ENCODE measurements at places on chromosomes 6 and 20. TPM values are rescaled to one million over a fixed set of nuclear protein-coding genes. Genes with fewer than 3 reads are reported as not detected.

- no peak for DNase-seq
These were observed 41.6 kb downstream of the MRAP2 start for GRCh38 chr6:84074988-84075781.

- no peak for DNase-seq
These were observed 158.1 kb upstream of the ZNF184 start for GRCh38 chr6:27630727-27631608.

DNA sequence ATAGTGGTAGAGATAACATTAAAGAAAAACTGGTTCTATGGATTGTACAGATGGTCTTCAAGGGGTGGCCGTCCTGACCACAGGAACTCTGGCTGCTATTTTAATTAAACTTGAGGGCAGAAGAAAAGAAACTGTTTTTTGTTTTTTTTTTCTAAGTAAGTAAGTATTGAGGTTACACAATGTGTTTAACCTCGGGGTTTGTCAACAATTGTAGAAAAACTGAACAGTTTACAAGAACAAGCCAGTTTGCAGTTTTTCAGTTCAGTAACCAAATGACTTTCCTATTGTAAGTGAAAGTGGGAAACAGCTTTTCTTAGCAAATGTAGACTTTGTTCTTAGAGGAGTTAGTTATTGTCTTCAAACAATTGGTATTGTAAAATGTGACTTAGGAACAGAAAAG, 77.0 kb downstream of the PLCB1 start:
- DNase-seq: no peak

- no peak for DNase-seq
These were observed 20.8 kb upstream of the ZNF451 start for GRCh38 chr6:57069228-57069627.

- DNase-seq: no peak
These were observed 16.7 kb upstream of the DEF6 start for GRCh38 chr6:35280903-35281302.

GRCh38 chr6:107641071-107641470, 151.2 kb downstream of the SOBP start:
- DNase-seq: no peak

DNA sequence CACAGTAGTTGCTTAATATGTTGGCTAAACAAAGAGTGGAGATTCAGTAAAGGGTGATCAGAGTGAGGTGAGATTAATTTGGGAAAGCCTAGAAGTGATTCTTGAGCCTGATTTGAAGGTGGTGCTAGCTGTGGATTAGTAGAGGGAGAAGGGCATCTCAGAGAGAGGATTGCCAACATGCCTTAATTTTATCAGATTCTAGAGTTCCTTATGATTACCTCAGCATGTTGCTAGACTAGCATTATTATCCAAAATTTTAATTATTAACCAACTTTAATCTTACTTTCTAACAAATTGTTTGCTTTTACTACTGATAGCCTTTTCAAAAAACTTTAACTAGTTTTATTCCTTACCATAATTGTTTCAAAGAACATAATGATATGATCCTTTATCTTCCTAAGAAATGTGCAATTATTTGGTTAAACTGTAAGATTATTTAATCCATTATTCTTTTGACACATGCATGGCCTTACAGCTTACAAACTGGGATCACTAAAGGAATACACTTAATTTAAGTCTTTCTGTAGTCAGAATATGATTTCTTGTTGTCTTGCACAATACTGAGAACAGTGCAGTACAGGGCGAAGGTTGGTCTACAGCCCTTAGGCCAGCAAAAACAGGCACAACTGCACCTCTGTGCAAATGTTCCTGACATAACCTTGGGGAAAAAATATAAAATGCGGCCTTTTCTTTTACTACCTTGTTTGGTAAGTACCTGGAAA, 88.9 kb downstream of the SLC16A10 start:
- no peak for DNase-seq

DNA sequence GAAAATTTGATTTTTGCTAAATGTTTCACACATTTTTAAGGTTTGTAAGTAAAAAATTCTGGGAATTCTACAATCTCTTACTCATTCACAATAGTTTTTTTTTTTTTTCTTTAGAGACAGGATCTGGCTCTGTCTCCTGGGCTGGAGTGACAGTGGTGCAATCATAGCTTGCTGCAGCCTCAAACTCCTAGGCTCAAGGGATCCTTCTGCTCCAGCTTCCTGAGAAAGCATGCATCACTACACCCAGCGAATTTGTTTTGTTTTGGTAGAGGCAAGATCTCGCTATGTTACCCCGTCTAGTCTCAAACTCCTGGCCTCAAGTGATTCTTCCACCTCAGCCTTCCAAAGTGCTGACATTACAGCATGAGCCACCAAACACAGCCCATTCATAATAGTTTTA, 232.8 kb downstream of the GJA1 start:
- DNase-seq: no peak

- DNase-seq: no peak
These were observed 72.5 kb downstream of the MAN1A1 start for GRCh38 chr6:119277052-119277451.

GRCh38 chr20:40120827-40121226, 568.2 kb downstream of the MAFB start:
- DNase-seq: no peak

Gene ZBTB9
- 3.5 TPM for total RNA-seq

Gene ECT2L
- total RNA-seq: not detected

Gene CAGE1
- total RNA-seq: 0.09 TPM

Gene SNRPB2
- 25.1 TPM for total RNA-seq

Gene MROH8
- total RNA-seq: 0.57 TPM

Gene LPA
- 0.83 TPM for total RNA-seq

Gene MRAP2
- total RNA-seq: 5.4 TPM

Gene C4A
- 8.0 TPM for total RNA-seq

Gene LRRC73
- total RNA-seq: 0.38 TPM

Gene TSHZ2
- 14.1 TPM for total RNA-seq
